HS-27A (cell line): ENCODE measurements at places on chromosomes 7 and 10.
A peak's percentile ranks its signal among the peaks of the same experiment; 100 is the strongest.

GRCh38 chr7:77538281-77539212 lies 1.5 kb downstream of the PTPN12 start:
- peak; percentile 91 for DNase-seq

- peak; percentile 7 for DNase-seq
Measured at GRCh38 chr10:42960491-42960990, 116.3 kb upstream of the RET start.

DNA sequence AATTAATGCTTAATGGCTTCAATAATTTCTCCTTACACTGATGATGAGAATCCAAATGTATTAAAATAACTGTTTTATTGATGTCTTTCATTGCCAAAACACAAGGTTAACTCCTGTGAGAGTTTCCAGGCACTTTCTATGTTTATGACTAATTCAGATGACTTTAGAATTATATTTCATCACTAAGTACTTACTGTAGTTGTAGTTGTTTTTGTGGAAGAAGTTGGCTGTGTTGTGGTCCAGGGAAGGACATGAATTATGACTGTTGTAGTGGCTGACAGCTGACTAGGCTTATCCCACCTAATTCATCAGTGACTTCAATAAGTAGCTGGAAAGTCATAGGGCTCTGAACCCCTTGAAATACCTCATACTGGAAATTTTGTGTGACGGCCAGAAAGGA lies 254.8 kb downstream of the HGF start:
- no peak for DNase-seq

DNA sequence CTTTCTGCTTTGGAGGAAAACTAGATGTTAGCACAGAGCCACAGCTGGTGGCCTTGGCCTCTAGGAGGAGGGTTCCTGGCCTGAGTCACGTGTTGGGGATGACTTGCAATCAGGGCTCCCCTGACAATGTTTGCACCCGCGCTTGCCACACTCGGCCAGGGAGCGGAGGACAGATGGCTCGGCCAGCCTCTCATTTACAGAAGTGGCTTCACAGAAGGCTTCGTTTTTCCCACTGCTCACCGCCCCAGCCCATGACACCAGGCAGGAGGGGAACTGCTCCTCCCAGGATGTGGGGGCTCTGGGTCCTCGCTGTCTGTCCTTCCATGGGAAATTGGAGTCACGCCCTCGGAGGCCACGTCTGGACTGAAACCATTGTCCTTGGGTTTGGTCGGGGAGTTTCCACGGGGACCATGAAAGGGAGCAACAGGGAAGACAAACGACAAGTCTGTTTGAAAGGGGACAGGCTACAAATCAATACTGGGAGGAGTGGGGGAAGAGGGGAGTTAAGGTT lies 49.6 kb upstream of the UBE3C start:
- DNase-seq = no peak

DNA sequence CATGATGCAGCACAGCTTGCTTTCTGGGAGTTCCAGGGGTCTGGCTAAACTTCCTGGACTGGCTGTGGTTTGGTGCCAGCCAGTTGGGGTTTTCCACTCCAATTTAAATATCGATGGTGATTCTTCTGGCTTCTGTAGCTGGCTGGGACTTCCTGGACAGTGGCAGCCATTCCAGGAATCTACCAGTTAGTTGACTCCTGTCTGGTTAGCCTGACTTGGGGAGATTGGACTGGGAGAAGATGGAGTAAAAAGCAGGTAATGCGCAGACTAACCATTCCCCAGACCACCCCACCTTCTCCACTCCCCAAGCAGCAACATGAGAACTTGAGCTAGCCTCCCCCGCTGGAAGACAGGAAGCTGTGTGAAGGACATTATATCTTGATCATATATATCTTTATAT lies 6.3 kb upstream of the PIP4K2A start:
- DNase-seq = no peak

DNA sequence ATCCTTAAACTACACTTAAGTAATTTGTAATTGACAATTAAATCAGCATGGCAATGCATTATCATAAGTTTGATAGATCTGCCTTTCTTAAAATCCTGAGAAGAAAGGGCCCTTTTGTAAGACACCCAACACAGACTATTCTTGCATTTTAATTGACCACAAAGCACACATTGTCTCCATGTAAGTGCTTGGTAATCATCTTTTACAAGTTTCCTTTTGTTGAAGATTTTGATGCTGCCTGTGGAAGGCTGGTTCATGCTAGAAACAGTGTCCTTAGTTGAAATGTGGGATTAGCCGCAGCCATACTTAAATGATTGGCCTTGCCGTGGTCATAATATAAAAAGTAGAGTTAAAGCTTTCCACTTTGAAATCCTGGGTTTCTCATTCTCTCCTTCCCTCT lies 32.3 kb upstream of the CELF2 start:
- no peak for DNase-seq

- DNase-seq = no peak
Measured at GRCh38 chr10:112539340-112539739, 92.3 kb downstream of the VTI1A start.

- no peak for DNase-seq
Measured at GRCh38 chr10:126262233-126262838, 125.9 kb downstream of the ADAM12 start.

DNA sequence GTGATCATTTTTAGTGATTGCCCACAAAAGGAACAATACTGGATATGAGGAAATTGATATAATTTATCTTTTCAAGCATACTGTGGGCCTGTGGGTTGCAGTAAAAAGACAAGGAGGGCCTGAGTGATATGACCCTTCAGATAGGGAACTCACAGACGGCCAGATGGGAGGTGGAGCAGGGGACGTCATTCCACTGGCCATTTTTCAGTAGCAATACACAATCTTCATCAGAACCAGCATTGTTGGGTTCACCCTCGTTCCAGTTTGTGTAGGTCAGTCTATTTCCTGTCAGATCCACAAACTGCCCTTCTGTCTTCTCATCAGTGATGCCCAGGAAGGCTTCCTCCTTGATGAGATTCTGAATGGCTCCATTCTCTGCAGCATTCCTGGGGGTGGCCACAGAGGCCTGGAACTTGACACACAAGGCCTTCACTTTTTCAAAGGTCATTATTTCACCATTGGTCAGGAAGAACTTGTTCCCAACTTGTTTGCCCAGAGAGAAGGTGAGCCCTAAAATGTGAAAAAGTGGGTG lies 4.5 kb downstream of the MBL2 start:
- no peak for DNase-seq

DNA sequence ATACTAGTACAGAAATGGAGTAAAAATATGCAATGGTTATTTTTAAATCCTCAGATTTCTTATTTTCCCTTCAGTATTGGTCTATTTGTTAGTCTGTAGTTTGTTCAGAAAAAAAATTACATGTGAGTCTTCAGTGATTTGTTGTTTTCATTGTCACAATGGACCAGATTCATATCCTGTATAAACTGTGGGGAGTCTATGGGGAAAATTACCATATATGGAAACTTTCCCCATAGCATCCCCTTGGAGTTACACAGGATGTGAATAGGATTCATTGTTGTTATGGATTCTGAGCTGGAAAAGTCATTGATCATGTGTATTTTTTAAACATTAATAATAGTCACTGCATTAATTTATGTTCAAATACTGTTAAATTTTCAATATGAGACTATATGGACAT lies 72.6 kb downstream of the ST7 start:
- DNase-seq = no peak

GRCh38 chr10:29649561-29650551 lies 15.1 kb upstream of the SVIL start:
- no peak for DNase-seq

DNA sequence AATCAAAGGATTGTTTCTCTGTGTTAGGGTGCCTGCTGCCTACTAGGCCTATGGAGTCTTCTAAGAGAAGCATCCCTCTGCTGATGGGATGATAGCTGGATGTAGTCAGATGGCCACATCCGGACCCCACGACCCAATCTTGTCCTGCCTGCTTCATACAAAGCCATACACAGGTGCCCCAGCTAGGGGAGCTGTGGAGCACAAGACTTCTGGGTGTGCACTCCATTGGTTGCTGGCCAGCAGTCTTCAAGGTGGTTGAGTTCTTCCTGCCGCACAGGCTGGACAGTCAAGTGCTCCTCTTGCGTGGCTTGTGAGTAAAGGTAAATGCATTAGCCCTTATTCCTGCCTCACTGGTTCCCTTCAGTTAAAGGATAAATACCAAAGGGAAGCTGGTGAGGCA lies 120.2 kb downstream of the TEX36 start:
- DNase-seq = no peak

GRCh38 chr7:123823898-123824753 lies 20.8 kb upstream of the HYAL4 start:
- no peak for DNase-seq

GRCh38 chr7:128933180-128933891 lies 4.4 kb upstream of the IRF5 start:
- no peak for DNase-seq

DNA sequence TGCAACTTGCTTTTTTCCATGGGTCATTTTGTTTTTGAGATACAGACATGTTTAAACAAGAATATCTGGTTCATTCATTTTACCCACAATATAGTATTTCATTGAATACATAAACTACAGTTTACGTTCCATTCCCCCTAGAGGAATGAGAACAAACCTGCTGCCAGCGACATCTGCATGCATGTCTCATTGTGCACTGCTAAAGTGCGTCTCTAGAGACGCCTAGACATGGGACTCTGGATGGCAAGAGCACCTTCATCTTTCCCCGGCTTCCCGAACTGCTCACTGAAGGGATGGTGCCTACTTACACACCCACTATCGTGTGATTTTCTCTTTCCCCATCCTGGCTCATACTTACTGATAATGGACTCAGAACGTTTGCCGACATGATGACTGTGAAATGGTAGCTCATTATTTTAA lies 1.2 kb upstream of the ZNF777 start:
- DNase-seq = no peak

- DNase-seq = no peak
Measured at GRCh38 chr10:62239994-62240393, 28.6 kb downstream of the RTKN2 start.

- DNase-seq = no peak
Measured at GRCh38 chr10:114329634-114330365, 74.5 kb downstream of the AFAP1L2 start.

- no peak for DNase-seq
Measured at GRCh38 chr7:68544851-68545250, 1053.4 kb upstream of the AUTS2 start.

DNA sequence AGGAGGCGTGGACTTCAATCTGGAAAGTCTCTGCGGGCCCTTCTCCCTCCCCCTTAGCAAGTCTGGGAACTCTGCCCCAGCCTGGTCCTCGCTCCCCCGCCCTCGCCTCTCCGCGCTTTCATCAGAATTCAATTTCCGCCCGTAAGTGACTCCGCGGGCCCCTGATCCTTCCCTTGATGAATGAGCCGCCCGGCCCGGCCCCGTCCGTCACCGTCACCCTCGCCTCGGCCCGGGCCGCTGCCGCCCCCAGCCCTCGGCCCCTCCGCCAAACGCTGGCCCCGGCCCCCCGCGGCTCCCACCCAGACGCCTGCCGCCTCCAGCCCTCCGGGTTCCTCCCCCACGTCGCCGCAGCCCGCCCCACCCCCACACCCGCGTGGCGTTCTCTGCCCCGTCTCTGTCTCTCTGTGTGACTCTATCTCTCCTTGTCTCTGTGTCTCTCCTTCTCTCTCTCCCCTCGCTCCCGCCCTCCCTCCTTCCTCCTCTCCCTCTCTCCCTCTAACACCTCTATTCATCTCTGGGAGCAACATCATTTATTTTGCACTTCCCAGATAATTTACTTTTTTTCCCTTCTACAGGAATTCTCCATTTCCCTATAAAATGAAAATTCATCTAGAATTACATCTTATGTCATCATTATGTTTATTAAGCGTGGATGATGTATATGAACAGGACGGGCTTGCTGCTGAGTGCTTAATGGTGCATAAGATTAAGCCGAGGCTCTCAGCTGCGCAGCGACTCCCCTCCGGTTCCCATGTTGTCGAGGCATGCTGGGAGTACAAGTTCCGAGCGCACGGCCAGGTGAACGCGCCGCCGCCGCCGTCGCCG lies 91.2 kb upstream of the PAX2 start:
- DNase-seq = no peak

DNA sequence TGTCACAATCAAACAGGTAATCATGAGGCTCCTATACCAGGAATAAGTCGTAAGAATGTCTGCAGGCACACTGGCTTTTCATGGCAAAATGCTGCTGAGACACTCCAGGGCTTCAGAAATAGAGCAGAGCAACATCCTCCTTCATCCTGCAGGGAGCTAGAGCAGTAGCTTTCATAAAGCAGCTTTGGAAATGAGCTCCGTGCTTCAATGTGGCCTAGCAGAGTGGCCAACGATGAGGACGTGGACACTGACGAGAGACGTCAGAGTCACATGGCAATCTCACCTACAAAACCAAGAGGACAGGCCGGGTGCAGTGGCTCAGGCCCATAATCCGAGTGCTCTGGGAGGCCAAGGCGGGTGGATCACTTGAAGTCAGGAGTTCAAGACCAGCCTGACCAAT lies 9.8 kb downstream of the COBL start:
- no peak for DNase-seq

DNA sequence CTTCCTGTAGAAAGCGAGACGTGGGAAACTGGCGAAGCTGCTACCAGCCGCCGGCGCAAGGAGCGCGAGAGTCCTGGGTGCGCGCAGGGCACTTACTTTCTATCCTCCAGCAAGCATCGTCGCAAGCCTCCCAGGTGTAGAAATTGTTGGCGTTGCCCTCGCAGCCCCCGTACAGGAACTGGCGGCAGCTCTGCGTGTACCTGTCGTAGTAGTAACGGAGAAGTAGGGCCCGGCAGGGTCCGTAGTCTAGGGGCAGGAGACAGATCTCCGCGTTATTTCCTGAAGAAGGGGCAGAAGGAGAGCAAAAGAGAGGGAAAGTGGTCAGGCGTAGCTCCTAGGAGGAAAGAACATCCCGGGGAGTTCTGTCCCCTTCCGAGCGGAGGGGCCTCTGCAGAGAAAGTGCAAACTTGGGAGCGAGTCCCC lies 501 bp downstream of the TFPI2 start:
- no peak for DNase-seq

DNA sequence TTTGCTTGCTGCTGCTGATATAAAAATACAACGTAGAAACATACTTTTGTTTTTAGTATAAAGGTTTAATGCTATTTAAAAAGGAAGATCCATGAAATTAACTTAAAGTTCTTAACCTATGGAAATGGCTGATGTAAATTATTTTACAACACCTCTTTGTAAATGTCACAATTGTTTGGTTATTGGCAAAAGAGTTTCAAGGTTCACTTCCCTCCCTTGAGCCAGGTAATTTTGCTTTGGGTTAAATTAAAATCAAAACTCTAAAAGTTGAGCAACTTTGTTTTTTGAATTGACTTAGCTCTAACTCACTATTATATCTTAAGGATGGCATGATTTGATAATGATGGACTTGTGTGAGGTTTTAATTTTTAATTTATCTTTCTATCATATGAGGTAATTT lies 39.2 kb upstream of the CYP2C18 start:
- no peak for DNase-seq

- DNase-seq = no peak
Measured at GRCh38 chr7:34718867-34719266, 60.8 kb downstream of the NPSR1 start.

GRCh38 chr7:147659036-147659995 lies 931.2 kb upstream of the C7orf33 start:
- DNase-seq = no peak
